ENCODE measurements at places on chromosomes 2 and 18.

- DNase-seq = no peak
Observed at GRCh38 chr2:172105471-172106107, 2.9 kb upstream of the DLX2 start.

DNA sequence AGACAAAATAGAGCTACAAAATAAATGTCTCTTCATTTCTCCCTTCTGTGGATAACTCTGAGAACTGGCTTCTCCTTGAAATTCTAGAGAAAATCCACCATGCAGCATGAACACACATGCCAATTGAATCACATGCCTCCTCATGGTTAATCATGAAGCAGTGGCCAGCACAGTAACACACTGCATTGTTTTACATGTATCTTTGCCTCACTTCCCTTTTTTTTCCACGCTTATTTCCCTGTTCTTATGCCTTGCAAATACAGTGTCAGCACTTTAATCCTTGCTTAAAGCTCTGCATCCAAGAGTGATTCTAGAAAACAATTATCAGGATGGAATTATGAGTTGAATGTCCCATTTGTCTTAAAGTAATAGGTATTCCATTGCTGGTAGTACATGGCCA is 50.3 kb upstream of the ZBTB7C start:
- no peak for DNase-seq

GRCh38 chr2:169158874-169159273 is 89.5 kb downstream of the DHRS9 start:
- DNase-seq = no peak

- no peak for DNase-seq
Observed at GRCh38 chr2:64380853-64381527, 73.0 kb upstream of the LGALSL start.

- peak; percentile 95 for DNase-seq
Observed at GRCh38 chr2:191382801-191383200, 137.6 kb downstream of the MYO1B start.

DNA sequence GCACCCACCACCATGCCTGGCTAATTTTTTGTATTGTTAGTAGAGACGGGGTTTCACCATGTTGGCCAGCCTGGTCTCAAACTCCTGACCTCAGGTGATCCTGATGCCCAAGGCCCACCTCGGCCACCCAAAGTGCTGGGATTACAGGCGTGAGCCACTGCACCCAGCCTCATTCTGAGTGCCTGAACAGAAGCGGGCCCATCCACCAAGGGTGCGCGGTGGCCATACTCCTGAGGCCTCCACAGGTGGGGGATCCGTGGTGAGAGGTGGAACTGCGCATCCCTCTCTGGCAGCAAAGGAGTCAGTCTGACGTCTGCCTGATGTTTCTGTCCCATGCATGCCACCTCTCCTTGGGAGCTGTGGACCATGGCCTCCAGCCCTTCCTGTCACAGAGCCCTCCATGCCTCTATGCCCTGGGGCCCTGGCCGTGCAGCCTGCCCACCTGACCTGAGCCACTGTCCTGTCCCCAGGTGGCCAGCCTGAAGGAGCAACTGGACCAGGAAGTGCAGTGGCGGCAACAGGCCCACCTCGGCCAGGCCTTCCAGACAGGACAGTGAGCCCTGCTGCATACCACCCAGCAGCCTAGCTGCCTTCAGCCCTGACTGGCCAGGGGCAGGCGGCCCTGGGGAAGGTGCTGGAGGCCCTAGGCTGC is 7.6 kb upstream of the SNED1 start:
- no peak for DNase-seq

- no peak for DNase-seq
Observed at GRCh38 chr2:38093527-38094165, 17.7 kb upstream of the CYP1B1 start.

DNA sequence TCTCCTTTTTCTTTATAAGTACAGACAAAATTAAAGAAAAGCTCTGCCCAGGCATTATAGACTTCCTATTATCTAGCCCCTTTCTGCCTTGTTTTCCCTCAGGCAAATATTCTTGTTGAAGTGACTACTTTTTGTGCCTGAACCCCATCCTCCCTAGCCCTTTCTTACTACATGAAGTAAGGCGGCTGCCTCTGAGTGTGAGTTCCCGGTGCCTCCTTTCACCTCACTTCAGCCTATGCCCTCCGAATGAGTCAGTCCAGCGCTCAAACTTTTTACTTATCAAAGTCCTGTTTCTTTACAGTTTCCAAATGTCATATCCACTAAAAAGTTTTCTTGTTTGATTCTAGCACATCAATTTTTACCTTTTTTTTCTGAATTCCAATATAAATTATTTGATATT is 778.3 kb upstream of the NRXN1 start:
- DNase-seq = no peak

- no peak for DNase-seq
Observed at GRCh38 chr2:73933194-73933593, 6.5 kb downstream of the DGUOK start.

DNA sequence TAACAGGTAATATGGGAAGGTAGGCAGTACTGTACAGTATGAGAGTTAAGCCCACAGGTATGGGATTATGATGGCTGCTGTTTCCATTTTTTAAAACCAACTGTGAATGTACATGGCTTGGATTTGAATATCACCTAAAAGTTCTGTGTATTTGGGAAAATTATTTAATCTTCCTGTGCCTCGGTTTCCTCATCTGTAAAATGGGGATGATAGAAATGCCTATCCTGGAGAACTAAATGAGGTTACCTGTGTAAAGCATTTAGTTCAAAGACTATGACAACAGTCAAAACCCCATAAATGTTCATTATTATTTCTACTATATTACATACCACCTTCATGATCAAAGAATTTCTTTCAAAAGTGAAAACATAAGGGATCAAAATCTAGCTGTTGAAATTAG is 3.6 kb downstream of the KLHL41 start:
- DNase-seq = no peak

- no peak for DNase-seq
Observed at GRCh38 chr2:5933669-5934068, 241.5 kb downstream of the SOX11 start.

- DNase-seq = peak; percentile 25
Observed at GRCh38 chr2:228545041-228545747, 363.7 kb upstream of the SPHKAP start.

DNA sequence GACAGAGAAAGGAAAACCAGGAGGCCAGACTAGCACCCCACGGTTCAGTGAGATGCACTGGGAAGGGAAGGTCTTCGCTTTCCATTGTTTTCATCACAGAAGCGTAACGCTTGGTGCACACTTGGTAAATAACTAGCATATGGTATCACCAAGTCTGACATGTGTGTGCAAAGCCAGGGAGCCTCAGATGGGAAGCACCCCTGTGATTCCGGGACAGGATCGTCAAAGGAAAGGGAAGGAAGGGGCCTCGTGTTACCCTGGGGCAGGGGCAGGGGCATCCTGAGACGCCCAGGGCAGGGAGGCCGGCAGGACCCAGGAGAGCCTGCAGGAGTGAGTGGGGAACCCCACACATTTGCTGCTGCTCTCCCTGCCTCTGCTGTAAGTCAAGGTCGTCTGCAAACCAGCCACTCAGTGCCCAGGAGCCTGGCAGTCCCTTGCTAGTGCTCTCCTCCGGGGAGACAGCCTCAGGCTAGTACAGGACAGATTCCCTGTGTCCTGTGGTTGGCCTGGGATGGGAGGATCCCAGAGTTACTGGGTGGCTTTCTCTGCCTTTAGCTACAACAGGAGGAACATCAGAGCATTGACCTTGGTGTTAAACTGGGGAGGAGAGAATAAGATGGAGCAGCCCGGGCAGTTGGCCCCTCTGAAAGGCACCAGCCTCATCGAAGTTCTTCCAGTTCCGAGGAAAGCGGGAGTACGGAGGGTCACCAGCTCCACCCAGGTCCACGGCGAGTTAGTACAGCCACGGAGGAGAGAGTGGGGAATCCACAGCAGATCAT is 192.5 kb downstream of the NDUFA10 start:
- DNase-seq = no peak

- DNase-seq = no peak
Observed at GRCh38 chr2:157899125-157899839, 23.2 kb upstream of the ACVR1 start.

DNA sequence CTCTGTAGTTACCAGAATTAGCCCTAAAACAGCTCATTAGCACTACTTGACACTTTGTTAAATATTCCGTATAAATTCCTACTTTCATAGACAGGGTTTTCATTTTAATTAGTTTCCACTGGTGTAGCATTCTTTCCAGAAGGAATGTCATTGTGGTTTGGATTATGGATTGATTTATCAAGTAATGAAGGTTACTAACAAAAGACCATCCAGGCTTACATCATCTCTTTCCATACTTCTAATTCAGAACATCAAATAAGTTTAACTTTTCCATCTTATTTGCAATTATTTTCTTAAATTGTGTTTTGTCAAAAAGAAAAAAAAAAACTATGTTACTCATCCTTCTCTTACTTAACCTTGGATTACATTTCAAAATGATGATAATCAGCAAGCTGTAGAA is 231.8 kb upstream of the SPOPL start:
- DNase-seq = no peak

DNA sequence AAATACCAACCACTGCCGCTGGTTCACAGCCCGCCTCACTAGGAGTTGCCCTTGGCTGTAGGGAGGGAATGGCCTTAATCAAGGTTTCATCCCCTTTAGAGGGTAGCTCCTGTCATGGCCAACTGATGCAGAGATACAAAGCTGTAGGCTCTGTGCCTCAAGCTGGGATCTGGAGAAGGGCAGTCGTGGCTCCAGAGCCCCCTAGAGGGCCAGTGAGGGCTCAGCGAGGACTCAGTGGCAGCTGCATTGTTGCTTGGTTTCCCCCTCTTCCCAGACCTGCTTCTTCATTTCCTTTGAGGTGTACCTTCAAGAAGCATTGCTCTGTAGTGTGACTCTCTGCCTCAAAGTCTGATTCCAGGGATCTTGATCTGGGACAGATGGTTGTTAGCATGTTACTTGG is 302.1 kb downstream of the LPIN1 start:
- no peak for DNase-seq

GRCh38 chr18:38933322-38933721 is 1367.7 kb upstream of the CELF4 start:
- DNase-seq = no peak

GRCh38 chr18:23054553-23054952 is 80.7 kb upstream of the CABLES1 start:
- DNase-seq = no peak

GRCh38 chr2:127348426-127349000 is 39.3 kb downstream of the MAP3K2 start:
- peak; percentile 45 for DNase-seq

GRCh38 chr2:73255907-73256617 is 22.0 kb downstream of the CCT7 start:
- no peak for DNase-seq

GRCh38 chr2:157662401-157662800 is 33.7 kb upstream of the ACVR1C start:
- DNase-seq = peak; percentile 3

DNA sequence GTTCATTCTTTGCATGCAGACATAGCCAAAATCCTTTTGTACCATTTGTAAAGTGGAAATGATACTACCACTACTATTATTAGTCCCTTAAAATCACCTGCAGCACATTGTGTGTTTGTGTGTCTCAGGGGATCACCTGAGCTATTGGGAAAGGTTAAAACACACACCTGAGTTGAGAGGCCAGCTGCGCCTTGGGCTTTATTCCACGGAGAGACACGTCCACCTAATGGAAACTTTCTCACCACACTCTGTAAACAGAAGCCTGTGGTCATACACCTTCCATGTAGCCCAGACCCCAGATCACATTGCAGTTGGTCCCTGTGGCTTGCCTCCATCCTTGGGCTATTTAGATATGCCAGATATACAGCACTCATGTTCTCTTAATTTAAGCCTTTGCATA is 81.8 kb upstream of the SH3BP4 start:
- no peak for DNase-seq

- peak; percentile 6 for DNase-seq
Observed at GRCh38 chr2:211085056-211085680, 528.8 kb downstream of the CPS1 start.

DNA sequence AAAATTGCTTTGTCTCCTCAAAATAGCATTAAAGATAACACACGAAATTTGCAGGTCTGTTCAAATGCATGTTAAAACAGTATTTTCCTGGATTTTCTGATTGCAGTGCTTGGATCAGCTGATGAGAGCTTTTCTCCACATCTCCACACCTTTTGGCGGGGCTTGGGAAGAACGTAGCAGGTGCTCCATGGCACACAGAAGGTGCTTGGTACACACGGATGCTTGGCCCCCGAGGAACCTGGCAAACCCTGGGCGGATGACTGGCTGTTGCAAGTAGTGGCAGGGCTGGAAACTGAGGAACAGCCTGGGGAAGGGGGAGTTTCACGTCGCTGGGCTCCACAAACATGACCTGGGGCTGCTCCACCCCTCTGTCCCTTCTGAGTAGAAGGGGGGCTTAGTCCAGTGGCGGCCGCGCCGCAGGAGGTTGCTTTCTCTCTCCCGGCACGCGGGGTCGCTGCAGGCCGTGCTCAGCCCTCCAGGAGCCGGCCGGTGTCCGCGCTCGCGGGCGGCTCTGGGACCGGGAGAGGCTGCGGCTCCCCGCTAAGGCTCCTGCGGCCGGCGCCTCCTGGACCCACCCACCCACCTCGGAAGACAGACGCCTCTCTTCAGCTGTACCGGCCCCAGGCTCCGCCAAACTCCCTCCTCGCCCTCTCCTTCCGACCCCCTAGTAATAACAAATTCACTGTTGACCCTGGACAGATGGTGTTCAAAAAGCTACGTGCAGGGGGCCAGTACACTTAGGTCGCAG is 69.3 kb downstream of the MARCO start:
- peak; percentile 29 for DNase-seq

- no peak for DNase-seq
Observed at GRCh38 chr18:63534615-63535014, 7.6 kb upstream of the SERPINB12 start.

- no peak for DNase-seq
Observed at GRCh38 chr2:221896505-221897151, 324.5 kb upstream of the EPHA4 start.

DNA sequence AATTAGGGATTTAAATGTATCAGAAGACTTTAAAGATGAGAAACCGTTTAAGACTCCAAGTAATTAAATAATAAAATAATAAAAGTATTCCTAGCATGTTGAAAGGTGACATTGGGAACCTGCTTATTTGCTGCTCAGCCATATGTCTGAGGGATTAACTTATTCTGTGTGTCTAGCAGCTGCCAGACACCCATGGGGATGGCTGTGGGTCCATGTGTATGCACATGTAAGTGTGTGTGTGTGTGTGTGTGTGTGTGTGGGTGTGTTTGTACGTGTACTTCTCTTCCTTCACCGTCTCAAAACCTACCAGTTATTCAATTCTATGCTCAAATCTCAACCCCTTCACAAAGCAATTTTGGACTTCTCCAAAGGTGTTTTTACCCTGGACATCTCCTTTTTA is 124.5 kb downstream of the SETBP1 start:
- DNase-seq = no peak
